ENCODE measurements at places on chromosomes 5 and 9. TPM values are rescaled to one million over a fixed set of nuclear protein-coding genes. Genes with fewer than 3 reads are reported as not detected.

DNA sequence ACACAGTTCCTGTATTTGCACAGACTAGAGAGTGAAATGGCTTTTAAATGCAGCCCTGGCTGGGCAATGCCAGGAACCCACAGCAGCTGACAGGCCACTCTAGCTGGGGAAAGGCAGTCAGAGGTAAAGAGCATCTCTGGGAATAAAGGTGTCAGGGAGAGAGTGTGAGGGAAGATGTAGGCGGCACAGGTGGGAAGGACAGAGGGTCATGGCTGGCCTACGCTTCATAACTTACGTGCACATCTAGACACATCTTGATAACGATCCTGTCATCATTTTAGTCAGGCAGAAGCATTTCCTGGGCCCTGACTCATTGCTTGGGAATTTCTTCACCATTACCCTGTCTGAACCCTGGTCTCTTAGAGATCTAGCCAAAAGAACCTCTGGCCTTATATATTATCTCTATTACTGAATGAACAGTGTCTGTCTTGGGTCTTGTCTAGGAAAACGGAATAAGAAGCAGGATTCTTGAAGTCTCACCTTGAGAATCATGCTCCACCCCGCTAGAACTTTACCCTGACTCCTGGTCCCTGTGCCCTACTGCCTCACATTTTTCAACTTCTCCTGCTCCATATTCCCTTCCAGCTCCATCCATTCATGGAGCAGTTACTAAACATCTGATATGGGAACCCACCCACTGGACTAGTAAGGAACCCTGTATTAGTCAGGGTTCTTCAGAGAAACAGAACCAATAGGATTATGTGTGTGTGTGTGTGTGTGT lies 106.4 kb upstream of the ELL2 start:
- no peak for DNase-seq

GRCh38 chr5:135596157-135596763 lies 17.5 kb upstream of the CXCL14 start:
- DNase-seq: no peak

DNA sequence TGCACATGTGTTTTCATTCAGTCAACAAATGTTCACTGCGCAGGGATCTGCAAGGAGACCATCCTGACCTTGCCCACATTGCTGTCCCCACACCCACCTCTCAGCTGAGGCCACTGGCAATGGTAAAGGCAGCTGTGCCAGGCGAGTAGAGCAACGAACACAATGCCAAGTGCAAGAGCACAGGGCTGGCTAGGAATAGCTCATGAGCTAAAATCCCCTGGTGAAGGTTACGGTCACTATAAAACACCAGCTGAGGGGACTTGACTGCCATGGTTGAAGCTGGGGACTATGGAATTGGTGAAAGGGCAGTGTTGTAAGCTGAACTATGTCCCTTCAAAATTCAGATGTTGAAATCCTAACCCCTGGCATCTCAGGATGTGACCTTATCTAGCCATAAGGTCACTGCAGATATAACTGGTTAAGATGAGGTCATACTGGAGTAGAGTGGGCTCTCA lies 96.1 kb downstream of the OTULIN start:
- no peak for DNase-seq

- no peak for DNase-seq
Measured at GRCh38 chr5:120446068-120446492, 18.0 kb upstream of the PRR16 start.

GRCh38 chr9:122991370-122991830 lies 42.1 kb upstream of the GPR21 start:
- DNase-seq: peak; percentile 21

DNA sequence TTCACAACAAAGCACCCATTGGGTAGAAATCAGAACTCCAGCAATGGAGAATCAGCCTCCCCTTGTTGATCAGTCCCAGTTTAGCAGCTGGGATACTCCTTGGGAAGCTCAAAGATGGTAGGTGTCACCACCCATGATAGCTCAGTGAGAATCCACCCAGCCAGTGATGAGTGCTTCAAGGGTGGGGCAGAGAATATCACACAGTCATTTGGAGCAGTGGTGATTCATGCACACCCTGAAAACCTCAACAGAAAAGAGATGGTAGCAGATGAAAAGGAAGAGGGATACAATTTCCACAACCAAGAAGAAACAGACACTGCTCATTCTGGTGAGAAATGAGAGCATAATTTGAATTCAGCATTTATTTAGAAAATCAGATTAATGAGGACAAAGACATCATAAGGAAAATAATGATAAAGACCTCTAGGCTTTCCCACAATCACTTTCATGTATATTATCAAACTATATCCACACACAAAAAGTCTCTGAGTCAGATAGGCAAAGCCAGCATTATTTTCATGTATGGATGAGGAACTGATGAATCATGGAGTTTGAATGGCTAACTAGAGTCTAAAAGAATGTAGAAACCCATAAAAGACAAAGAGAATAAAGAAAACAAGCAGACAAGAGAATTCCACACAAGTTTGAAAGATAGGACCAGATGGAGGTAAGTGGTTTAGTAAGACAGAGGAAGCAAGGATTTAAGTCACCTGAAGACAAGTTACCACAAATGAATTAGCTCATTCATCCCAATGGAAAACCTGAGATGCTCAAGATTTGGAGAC lies 82.9 kb downstream of the FEM1C start:
- DNase-seq: no peak

FKTN gene
- 17.8 TPM for polyA plus RNA-seq

CMYA5 gene
- 288 TPM for polyA plus RNA-seq

BARHL1 gene
- polyA plus RNA-seq: not detected

Measured in muscle of arm (tissue), 14 donors.